Stimulated activated CD4-positive, alpha-beta T cell treated with anti-CD3 and anti-CD28 coated beads, TNF-alpha, amount 100 ng/mL, for 4 hours (primary cell): ENCODE measurements at places on chromosomes 13 and 19.

DNA sequence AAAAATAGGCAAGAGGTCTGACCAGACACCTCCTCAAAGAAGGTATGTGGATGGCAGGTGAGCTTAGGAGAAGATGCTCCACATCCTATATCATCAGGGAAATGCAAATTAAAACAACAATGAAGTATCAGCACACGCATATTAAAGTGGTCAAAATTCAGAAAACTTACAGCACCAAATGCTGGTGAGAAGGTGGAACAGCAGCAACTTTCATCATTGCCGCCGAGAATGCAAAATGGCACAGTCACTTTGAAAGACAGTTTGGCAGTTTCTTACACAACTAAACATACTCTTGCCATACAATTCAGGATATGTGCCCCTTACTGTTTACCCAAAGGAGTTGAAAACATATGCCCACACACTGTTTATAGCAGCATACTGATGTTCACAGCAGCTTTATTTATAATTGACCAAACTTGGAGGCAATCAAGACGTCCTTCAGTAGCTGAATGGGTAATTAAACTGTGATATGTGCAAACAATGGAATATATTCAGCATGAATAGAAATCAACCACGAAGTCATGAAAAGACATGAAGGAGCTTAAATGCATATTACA, 22.5 kb downstream of the OR10H4 start:
- DNase-seq: no peak

GRCh38 chr13:100528353-100528752, 60.2 kb downstream of the GGACT start:
- no peak for DNase-seq

- no peak for DNase-seq
These were observed 8.1 kb downstream of the ATG4D start for GRCh38 chr19:10551698-10552301.

DNA sequence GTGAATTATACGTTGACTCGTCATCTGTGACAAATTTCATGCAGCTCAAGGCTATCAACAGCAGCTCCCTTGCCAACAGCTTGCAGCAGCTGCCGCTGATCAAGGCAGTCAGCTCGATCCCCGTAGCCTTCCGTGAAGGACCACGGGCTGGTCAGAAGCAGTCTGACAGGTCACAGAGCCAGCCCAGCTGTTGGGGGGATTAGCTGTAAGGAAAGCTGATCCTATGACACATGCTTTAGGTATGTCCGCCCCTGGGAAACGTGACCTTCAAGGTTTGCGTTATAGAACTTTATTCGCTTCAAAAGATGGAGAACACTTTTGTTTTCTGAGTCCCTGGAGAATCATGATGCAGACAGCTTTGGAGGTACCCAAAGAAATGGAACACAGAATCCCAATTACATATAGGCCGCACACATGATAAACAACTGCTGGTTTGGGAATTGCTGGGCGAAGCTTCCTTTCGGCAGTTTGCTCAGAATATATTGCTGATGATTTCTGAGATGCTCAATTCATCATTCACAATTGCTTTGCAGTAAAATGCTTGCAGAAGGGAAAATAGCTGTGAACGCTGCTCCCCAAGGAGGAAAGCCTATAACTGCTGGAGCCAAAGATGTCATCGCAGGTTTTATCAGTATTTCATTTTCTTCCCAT, 62.6 kb upstream of the USP29 start:
- no peak for DNase-seq

GRCh38 chr13:104411141-104411765, 1345.0 kb upstream of the SLC10A2 start:
- DNase-seq: no peak

- peak; percentile 39 for DNase-seq
These were observed at the start of gene GIPR for GRCh38 chr19:45667620-45668341. Gene GIPR, plus strand, starts transcription at chr19:45668221. Its CDS starts 1,300 bp downstream, at chr19:45669521.

DNA sequence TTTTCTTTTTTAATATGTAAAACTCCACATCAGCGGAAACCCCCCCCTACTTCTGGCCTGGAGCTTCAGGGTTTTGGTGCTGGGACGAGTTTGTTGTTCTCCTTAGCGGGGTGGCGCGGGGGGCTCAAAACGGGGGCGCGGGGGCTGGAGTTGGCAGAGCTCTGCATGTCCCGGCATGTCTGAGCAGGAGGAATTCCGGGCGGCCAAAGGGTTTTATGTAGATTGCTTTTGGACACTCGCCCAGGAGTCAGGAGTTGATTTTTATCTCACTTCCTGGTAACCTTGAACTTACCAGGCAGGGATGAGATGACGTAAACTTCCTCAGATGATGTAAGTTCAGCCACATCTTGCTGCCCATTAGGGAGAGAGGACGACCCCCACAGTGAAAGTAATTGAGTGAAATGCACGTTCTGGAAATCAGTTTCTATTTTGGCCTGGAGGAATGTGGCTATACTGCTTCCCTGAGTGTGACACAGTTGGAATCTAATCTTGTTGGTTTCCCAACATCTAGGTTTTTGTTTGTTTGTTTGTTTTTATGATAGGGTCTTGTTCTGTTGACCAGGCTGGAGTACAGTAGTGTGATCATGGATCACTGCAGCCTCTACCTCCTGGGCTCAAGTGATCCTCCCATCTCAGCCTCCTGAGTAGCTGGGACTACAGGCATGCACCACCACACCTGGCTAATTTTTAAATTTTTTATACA, 21.0 kb upstream of the GDF15 start:
- DNase-seq: no peak

- no peak for DNase-seq
These were observed 56.8 kb upstream of the GPR183 start for GRCh38 chr13:99363949-99364348.

- DNase-seq: no peak
These were observed 2.5 kb upstream of the ATF5 start for GRCh38 chr19:49926515-49926914.

DNA sequence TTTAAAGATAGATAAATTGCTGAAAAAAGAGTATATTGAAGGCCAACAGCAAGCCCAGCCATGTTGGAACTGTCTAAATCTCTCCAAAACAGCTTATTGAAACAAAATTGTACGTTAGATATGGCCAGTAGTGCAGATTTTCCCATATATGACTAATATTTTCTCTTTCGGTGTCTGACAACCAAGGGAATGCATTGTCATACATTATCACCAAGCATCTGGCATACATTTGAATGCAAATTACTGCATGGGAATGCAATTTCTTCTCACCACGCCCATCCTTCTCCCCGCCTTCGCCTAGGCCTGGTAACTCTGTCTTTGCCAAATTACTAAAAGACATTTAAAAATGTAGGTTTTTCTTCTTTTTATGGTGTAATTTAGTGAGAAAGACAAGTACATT, 32.5 kb upstream of the IRS2 start:
- no peak for DNase-seq

- DNase-seq: no peak
These were observed 135.1 kb upstream of the FRY start for GRCh38 chr13:31896427-31896826.

DNA sequence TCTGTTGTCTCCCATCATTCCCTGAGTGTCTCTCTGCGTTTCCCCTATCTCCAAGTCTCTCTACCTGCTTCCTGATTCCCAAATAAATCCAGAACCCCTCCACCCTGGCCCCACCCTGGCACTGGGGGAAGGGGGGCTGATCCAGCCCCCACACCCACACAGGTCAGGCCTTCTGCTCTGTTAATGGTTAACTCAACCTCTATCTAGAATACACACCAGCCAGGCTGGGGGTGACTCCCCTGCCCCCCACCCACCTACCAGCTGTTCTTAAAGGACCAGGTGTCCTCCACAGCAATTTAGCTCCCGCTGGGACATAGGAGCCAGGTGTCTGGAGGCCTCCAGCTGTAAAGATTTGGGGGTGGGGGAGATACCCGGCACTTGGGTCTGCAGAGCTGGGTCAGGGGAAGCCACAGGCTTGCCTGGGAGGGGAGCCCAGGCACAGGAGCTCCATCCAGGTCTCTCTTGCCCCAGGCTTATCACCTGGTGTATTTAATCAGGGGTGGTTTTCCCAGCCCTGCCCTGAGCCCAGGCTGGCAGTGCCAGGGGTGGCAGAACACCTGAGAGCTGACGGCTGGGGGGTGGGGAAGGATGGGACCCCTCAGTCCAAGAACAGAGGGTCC, 3.9 kb downstream of the IRF2BP1 start:
- no peak for DNase-seq

DNA sequence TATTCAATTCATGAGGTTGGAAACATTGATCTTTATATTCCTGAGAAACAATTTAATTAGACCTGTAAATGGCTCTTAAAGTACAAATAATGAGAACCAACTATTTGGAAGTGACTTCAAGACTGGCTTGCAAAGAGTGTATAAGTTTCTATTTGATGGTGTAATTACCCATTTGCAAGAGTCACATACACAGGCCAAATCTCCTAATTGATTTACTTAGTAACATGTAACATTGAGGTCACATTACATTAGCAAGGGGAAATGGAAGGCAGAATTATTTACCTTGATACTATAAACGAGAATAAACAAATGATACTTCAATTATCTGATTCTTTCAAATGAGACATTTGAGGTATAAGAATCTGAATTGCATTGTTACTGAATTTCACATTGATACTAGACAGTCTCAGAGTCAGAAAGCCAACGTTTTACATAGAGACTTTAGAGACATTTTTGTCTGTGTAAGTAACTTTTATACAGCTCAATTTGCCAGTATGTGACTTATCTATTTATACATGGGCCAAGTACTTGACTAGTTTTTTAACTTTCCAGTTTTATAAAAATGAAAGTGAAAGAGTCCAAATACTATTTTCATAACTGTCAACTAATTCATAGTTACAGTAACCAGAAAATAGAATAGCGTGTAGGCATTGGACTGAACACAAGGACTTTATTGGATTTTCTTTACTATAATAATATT, 95.6 kb upstream of the RFC3 start:
- no peak for DNase-seq

DNA sequence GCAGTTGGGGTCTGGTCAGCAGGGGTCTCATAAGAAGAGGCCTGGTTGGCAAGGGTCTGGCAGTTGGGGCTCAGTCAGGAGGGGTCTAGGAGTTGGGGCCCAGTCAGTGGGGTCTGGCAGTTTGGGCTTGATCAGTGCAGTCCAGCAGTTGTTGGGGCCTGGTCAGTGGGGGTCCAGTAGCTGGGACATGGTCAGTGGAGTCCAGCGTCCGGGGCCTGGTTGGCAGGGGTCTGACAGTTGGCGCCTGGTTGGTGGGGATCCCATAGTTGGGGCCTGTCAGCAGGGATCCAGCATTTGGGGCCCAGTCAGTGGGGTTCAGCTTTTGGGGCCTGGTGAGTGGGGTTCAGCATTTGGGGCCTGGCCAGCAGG, 60.5 kb upstream of the TPM4 start:
- DNase-seq: no peak
